NCI-H446 treated with DMSO at 0.1 percent for 48 hours (cell line): ENCODE measurements at places on chromosomes 2 and 18.

GRCh38 chr2:99088017-99088416 lies 53.5 kb upstream of the C2orf15 start:
- no peak for DNase-seq

DNA sequence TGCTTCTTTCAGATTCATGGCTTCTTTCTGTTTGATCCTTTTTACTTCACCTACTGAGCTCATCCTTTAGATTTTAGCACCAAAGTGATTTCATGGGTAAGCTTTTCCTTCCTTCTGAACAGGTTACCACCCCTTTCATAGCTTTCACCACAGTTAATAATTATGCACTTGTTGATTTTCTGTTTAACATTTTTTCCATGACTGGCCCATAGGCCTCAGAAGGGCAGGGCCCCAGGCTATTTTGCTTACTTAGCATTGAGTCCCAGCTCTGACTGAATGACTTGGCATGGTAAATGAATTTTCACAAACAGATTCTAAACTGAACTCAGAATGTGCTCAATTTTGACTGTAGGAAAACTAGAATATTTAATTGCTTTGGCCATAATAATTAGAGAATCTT lies 177.0 kb downstream of the GCA start:
- no peak for DNase-seq

- no peak for DNase-seq
These were observed 90.0 kb upstream of the TAF1B start for GRCh38 chr2:9753276-9753600.

DNA sequence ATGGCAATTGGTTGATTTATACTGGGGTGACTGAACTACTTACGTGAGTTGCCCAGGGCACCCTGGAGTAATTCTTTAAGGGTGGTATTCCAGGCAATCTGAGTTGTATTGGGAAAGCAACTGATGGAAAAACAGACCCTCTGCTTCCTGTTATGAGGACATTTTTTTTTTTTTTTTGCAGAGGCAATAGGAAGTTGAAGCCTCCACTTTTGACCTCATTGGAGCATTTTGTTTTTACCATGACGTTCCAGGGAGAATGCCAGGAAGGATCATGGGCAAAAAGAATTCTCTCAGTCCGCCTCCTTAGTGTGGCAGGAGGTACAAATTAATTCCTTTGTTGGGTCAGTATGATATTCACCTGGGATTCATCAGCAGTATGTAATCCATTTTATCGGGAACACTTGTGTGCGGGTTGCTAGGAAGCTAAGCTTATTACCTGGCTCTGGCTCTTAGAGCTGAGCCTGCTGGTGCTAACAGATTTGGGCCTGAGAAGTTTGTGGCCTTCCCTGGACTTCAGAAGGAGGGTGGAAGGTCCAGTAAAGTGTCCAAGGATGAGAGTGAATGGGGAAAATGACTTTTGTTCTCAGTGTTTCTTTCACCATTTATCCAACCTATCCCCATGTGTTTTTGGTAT lies 272.9 kb upstream of the EPAS1 start:
- no peak for DNase-seq

DNA sequence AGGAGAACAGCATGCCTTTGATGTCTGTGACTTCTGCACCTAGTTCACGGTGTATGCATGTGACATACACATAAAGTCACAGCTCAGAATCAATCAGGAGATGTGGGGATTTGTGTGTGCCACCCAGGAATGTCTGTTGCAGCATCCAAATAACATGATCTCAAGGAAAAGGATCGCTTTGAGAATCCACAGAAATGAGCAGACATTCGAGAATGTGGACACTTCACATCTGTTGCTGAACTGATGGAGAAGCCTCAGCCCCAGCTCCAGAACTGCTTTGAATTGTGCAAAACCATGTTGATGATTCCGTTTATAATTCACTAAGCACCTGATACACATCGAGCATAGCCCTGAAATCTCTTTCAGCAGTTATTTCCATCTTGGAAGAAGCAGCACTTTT lies 208.6 kb downstream of the CMPK2 start:
- no peak for DNase-seq

GRCh38 chr2:84388133-84388532 lies 70.9 kb downstream of the SUCLG1 start:
- no peak for DNase-seq

GRCh38 chr18:23648940-23649607 lies 13.6 kb downstream of the ANKRD29 start:
- DNase-seq = no peak

- no peak for DNase-seq
These were observed 7.8 kb downstream of the TMEM87B start for GRCh38 chr2:112062894-112063293.

DNA sequence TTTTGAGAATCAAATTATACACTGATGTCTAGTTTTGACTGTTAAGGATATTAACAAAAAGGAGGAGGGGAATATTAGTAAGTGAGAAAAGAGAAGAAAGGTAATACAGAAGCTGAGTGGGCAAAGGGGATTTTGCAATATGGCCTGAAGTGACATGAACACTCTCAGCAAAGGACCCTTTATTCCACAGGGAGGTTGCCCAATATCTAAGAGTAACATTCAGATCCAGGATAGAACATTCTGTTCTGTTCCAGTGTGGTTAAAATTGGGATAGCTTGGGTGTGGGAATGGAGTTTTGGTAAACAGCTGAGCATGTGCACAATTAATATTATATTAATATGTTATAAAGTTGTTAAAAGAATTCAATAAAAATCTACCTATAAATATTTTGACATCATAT lies 120.1 kb downstream of the ZNF385B start:
- no peak for DNase-seq

DNA sequence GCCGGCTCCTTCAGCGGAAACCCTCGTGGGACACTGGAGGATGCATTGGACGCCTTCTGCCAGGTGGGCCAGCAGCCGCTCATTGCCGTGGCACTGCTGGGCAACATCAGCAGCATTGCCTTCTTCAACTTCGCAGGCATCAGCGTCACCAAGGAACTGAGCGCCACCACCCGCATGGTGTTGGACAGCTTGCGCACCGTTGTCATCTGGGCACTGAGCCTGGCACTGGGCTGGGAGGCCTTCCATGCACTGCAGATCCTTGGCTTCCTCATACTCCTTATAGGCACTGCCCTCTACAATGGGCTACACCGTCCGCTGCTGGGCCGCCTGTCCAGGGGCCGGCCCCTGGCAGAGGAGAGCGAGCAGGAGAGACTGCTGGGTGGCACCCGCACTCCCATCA lies 7.8 kb upstream of the CENPA start:
- DNase-seq = no peak

DNA sequence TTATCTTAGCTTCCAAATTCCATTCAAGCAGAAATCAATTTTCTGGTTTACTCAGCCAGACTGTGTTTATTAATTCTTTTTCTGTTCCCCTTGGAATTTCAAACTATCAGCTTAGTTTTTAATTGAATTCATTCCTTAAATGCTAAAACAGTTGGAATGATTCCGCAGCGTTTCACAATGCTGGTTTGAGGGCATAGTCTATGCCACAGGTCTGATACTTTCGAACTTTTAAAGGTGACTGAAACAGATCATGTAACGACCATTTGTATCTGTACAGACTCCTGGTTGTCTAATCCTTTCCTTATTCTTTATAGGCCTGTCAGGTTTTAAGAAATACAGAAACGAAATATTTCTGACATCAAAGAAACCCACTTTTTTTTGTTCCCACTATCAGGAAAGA lies 45.4 kb downstream of the STPG4 start:
- DNase-seq = no peak

DNA sequence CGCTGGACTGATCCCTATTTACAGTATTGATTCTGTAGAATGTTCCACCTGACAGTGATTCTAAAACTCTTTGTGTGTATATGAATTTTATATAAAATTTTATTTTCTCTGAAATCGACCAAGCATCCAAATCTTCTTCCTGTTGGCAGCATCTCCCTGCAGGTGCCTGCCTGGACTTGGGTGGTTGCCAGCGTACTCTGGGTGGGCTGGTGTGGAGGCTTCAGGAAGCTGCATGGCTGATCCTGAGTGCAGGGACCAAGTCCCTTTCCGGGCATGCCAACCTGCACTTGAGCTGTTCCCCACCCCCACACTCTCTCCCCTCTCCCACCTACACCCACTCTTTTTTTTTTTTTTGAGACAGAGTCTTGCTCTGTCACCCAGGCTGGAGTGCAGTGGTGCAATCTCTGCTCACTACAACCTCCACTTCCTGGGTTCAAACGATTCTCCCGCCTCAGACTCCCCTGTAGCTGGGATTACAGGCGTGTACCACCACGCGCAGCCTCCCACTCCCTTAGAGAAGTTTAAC lies 53.2 kb upstream of the ALKAL2 start:
- DNase-seq = no peak

- DNase-seq = no peak
These were observed 136.2 kb downstream of the LCLAT1 start for GRCh38 chr2:30583204-30583749.

- DNase-seq = no peak
These were observed 65.9 kb downstream of the KCNF1 start for GRCh38 chr2:10977621-10978020.

DNA sequence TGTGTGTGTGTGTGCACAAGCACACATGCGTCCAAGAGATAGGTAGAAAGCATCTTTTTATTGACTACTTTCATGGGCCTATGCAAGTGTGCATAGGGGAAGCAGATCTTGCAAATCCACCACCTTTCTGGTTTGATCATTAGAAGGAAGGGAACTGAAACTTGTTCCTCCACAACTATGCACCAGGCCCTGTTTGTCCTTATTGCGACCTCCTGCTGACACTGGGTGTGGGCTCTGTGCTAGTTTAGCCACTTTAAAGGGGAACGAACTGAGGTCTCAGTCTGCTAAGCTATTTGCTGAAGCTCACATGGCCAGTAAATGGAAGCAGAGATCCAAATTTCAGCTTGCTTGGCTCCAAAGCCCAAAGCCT lies 32.1 kb upstream of the INSIG2 start:
- DNase-seq = no peak

DNA sequence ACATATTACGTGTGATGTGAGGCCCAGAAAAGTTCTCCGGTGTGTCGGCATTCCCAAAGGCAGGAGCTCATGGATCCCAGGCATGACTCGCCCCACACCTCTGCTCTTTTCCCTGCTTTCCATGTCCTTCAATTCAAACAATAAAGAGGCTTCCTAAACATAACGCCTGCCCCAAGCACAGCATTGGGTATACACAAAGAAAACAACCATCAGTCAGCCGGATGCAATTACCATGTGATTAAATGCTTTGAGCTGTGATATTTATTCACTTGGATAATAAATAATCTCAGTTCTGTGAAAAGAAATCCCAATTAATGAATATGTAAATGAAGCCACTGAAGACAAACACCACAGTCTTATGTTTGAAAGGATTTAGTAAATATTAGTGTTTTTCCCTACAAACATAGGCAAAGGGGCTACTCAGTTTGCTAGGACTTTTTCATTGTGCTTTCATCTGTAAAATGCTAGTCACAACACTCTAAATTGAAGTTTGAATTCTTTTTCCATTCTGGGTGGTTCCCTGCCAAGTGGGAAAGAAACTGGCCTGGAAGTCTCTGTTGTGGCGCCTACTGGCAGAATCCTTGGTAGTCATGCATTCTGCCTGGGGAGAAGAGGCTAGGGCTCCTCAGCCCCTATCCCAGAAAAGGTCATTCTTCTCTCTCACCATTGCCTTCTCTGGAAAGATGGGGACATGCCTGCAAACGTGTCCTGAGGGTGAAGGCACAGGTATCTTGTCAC lies 144.7 kb downstream of the COL6A3 start:
- no peak for DNase-seq

DNA sequence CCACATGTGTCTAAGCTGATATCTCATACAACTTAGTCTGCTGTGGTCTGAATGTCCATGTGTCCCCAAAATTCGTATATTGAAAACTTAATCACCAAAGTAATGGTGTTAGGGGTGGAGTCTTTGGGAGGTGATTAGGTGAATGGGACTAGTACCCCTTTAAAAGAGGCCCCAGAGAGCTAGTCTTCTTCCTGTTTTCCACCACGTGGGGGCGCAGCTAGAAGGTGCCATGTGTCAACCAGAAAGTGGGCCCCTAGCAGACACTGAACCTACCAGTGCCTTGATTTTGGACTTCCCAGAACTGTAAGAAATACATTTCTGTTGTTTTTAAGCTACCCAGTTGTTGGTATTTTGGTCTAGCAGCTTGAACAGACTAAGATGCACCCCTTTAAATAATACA lies 86.6 kb downstream of the ASB1 start:
- no peak for DNase-seq

DNA sequence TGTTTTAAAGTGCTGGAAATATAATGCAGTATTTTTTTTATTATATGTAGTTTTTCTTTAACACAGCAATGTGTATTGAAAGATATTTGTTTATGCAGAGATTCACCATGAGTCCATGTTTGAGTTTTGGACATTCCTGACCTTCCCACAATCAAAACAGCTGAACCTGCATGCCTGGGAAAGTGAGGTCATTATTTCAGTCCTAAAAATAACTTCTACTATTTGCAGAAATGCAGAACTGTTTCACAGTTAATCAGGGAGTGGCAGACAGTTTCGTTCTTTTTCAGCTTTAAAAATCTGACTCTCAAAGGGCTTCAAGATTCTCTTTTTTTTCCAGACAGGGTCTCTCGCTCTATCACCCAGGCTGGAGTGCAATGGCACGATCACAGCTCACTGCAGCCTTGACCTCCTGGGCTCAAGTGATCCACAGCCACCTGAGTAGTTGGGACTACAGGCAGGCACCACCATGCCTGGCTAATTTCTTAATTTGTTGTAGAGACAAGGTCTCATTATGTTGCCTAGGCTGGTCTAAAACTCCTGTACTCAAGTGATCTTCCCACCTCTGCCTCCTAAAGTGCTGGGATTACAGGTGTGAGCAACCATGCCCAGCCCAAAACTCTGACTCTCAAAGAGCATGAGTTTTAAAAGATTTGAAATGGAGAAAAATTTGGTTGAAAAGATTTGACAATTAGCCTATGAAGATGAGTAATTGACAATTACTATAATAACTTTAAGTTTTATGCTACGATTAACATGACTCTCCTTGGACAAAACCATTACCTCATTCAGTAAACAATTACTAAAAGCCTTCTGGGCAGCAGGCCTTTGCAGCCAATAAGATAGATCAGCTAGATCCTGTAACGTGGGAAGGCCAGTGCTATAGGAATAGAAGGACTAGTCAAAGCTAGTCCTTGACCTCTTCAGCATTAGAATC lies 5.0 kb upstream of the MYL12B start:
- no peak for DNase-seq

GRCh38 chr2:27765621-27766286 lies 5.8 kb upstream of the MRPL33 start:
- DNase-seq = no peak

DNA sequence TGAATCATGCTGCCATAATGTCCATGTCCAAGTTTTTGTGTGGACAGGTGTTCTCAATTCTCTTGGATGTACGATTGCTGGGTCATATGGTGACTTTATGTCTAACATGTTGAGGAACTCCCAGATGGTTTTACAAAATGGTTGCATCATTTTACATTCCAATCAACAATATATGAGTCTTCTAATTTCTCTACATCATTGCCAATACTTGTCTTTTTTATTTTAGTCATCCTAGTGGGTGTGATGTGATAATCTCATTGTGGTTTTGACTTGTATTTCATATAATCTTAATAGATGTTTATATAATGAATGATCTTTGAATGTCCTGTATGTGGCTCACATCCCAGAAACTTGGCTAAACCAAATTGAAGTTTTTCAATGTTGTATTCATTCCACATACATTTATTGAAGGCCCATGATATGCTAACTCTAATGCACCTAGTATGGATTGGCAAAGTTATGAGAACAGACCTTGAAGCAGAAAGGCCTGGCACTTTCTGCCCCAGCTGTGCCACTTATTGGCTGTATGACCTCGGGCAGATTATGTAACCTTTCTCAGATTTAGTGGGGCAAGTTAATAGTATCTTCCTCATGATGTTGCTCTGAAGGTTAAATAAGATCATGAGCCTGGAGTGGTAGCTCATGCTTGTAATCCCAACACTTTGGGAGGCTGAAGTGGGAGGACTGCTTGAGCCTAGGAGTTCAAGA lies 205.4 kb downstream of the RAB3GAP1 start:
- DNase-seq = no peak
